ENCODE measurements at places on chromosomes 12 and 14.

DNA sequence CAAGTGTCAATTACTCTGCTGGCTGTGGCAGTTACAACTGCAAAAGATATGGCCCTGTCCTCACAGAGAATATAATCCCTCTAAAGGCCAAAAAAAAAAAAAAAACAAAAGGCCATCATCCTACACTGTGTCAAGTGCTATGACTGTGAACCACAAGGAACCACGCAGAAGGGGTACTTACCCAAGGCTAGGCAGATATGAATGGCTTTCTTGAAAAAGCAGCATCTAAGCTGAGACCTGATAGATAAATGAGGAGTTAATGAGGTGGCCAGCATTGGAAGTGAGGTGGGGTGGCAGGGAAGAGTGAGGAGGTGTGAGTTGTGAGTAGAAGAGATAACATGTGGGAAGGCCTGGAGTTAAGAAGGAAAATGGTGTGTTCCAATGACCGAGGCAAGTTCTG, 16.4 kb upstream of the IL22 start:
- DNase-seq = no peak

DNA sequence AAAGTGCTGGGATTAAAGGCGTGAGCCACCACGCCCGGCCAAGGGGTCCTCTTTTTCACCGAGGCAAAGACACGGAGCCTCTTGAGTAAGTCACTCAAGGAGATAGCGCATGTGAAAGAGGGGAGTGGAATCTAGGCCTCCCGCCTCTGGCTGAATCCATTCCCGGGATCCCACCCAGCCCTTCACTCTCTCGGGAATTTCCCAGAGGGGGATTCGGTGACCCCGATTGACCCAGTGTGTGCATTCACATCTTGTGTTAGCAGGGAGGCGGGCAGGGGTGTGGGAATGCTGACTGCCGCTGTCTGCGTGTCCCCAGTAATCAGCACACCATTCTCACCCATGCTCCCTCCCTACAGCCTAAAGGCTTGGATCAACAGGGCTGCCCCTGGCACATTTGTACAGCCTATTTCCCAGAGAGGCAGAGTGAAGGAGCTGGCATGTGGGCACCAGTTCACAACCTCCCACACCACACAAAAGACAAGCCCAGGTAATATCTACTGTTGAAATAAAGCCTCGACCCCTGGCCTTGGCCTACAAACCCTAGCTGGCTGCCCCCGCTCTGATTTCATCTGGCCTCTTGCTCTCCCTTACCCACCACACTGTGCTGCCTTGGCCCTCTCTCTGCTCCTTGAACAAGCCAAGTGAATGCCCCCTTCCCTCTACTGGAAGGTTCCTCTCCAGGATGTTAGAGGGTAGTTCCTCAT, 1.3 kb upstream of the LTBP2 start:
- DNase-seq = no peak

GRCh38 chr14:86035882-86036281, 505.9 kb downstream of the FLRT2 start:
- no peak for DNase-seq

DNA sequence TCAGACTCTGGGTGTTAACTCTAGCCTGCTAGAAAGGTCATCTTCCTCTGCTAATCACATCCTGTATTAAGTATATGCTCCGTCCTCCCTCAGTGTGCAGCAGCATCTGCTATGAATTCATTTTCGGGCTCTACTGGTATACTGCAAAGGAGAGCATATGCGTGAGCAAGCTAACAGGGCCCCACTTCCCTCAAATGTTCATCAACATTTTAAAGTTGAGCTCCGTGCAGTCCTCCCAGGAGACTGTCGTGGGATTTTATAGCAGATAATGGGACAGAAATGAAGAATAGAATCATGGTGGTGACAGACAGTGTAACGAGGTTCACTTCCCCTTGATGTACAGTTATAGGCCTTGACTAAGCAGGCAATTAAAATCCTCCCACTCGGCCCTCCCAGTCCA, 131.7 kb downstream of the PLXNC1 start:
- DNase-seq = no peak

DNA sequence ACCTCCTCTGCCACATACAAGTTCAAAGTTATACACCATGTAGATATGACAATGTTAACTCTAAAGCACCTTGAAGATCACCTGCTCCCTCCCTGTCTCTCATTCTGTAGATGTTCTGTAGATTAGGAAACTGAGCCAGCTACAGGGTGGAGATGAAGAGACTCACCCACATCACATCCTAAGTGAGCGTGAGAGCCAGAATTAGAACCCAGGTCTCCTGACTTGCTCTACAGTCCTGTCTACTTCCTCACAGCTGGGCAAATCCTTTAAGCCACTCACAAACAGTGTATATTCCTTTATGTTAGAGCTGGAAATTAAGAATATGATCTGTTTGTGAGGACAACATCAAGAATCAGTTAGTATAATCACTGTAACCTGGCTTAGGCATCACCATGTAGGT, 1.8 kb downstream of the APPL2 start:
- no peak for DNase-seq

DNA sequence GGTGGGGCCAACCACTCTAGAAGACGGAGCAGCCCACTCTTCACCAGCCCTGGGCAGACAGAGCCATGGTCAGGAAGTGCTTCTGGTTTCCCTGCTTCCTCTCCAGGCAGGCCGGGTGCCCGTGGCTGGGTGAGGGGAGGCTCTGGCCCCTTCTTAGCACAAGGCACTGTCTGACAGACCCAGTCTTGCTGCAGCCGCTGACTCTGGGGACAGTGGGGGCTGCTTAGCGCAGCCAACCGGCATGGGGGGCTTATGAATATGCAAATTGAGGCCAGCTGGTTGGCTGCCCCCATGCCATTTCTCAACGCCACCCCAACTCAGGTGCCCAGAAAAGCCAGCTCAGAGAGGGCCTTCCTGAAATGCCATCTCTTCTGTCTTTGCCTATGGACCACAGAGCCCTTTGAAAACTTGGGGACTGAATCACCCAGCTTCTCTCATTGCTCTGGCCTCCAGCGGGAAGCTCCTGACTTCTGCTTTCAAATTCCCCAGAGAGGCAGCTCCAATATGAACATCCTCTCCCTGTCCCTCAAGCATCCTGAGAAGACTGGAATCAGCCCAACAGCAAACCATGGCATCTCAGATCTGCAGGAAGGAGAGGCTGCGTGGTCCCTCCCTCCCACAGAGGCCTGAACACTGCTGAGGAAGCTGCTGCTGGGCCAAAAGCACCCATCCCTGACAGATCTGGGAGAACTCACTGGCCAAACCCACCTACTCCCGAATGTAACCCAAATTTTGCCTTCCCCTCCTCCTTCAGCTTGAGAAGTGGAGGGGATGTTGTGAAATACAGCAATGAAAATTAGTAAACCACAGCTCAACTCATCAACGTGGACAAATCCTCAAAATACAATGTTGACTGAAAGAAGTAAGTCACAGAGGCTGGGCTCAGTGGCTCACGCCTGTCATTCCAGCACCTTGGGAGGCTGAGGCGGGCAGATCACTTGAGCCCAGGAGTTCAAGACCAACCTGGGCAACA, at the start of gene PROX2:
PROX2 (minus strand) TSS at position 205 of the 973 bp plus-strand sequence. CDS start 12,311 bp downstream, outside the sequence.
- no peak for DNase-seq

Measured in anterior cingulate cortex (tissue), 58 donors.